ENCODE measurements at places on chromosomes 1 and 21. TPM values are rescaled to one million over a fixed set of nuclear protein-coding genes. Genes with fewer than 3 reads are reported as not detected.

DDI2 gene
- 7.9 TPM for total RNA-seq

SLC9C2 gene
- not detected for total RNA-seq

KRTAP19-3 gene
- not detected for total RNA-seq

HSD3B1 gene
- not detected for total RNA-seq

TNNT2 gene
- total RNA-seq = not detected

ZNHIT6 gene
- total RNA-seq = 16.6 TPM

G0S2 gene
- total RNA-seq = 0.89 TPM

IFI16 gene
- 36.4 TPM for total RNA-seq

EPHX1 gene
- total RNA-seq = 21.9 TPM

VANGL2 gene
- not detected for total RNA-seq

CCNL2 gene
- total RNA-seq = 150 TPM

PRELP gene
- under 0.01 TPM for total RNA-seq

IRF6 gene
- 1.6 TPM for total RNA-seq

GRCh38 chr1:213268221-213268620 is 217.2 kb downstream of the RPS6KC1 start:
- no peaks in the 10 kb centered on the region for H3K36me3 ChIP-seq
- H3K4me3 ChIP-seq = no peak overlapping the region
- H3K27ac ChIP-seq = no peak overlapping the region

DNA sequence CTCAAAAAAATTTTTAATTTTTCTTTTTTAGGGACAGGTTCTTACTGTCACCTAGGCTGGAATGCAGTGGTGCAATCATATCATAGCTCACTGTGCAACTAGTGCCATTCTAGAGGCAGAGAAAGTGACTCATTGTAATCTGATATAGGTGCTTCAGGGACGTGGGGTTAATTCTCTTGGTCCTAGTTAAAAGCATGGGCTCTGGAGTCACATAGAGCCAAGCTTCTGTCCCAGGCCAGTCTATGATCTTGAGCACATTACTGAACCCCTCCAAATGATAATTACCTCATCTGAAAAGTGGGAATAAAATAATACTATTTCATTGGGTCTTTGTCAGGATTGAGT is 1.1 kb upstream of the ADIPOR1 start:
- peak; percentile 71 for DNase-seq
- H3K36me3 ChIP-seq = no peaks in the 10 kb centered on the region
- H3K27me3 ChIP-seq = no peaks in the 10 kb centered on the region
- peaks cover 21% of the 10 kb centered on the region for H3K4me1 ChIP-seq
- no peak overlapping the region for H3K27ac ChIP-seq

DNA sequence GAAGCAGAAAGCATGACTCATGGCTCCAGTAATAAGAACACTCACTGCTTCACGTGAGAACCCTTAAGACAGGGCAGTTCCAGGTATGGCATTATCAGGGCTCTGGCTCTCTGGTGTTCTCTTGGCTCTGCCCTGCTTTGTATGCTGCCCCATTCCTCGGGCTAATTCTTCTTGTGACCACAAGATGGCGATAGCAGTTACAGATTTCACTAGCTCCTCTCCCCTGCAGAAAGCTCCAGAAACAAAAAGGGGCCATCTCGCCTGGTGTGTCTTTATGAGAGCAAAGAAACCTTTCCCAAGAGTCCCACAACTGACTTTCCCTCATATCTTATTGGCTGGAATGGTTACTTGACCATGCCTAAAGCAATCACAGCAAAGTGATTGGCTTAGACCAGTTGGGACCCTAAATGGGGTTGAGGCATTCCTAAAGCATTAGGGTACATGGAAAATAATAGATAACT is 60.1 kb downstream of the F3 start:
- H3K27me3 ChIP-seq = no peaks in the 10 kb centered on the region
- no peak overlapping the region for H3K4me3 ChIP-seq
- no peak overlapping the region for H3K27ac ChIP-seq
- DNase-seq = peak; percentile 77
- H3K4me1 ChIP-seq = no peaks in the 10 kb centered on the region

DNA sequence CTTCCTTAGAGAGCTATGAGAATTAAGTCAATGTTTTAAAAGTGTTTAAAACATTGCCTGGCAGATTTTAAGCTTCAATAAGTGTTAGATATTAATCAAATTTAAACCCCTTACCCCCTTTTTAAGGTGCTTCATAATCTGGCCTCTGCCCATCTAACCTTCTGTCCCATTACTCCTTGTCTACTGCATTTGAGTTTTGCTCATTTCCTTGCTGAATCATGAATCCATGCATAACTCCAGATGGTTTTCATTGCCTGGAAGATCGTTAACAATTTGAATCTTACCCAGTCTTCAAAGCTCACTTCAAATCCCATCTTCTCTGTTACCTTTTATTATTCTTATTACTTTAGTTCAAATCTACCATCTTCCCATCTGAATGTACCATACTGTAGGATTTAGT is 4.6 kb downstream of the HJV start:
- H3K4me1 ChIP-seq = peaks cover 19% of the 10 kb centered on the region
- H3K27me3 ChIP-seq = no peaks in the 10 kb centered on the region
- peak overlapping the region; percentile 0 for H3K27ac ChIP-seq
- DNase-seq = peak; percentile 65
- no peak overlapping the region for H3K4me3 ChIP-seq

DNA sequence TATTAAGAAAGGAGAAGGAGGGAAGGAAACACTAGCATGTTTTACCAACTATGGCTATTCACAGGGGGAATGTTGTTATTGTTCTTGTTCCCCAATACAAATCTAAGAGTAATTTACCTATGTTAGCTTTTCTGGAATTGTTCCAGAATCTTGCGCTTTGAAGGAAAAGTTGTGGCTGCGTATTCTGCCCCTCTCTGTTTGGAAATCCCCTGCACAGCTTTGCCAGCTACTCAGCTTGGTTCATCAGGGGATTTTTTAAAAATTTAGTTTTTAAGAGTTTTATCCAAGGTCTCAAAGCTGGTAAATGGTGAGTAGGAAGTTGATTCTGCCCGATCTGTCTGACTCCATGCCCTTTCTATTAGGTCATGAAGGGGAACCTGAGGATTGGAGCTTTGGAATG is 9.5 kb upstream of the IRF6 start:
- no peak for DNase-seq
- H3K4me3 ChIP-seq = no peak overlapping the region
- no peaks in the 10 kb centered on the region for H3K4me1 ChIP-seq
- no peaks in the 10 kb centered on the region for H3K27me3 ChIP-seq
- H3K36me3 ChIP-seq = no peaks in the 10 kb centered on the region
- no peak overlapping the region for H3K27ac ChIP-seq

DNA sequence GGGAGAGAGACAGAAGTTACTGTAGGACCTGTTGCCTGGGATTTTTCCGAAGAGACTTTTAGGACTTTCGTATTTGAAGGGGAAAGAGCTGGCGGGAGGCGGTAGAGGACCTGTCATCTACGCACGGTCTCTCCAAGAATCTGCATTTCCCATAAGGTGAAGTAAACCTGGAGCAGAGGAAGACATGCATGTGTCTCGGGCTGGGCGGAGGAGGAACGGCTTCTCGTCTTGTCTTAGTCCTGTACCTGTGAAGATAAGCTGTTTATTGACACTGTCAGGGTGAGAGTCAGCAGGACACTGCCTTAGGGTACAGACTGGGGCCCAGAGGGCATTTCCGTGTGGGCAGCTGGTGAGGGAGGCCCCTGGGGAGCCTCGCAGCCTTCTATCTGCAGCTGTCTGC is 123.4 kb upstream of the COL6A1 start:
- no peak for DNase-seq
- H3K4me1 ChIP-seq = no peaks in the 10 kb centered on the region
- no peaks in the 10 kb centered on the region for H3K27me3 ChIP-seq
- no peaks in the 10 kb centered on the region for H3K36me3 ChIP-seq

DNA sequence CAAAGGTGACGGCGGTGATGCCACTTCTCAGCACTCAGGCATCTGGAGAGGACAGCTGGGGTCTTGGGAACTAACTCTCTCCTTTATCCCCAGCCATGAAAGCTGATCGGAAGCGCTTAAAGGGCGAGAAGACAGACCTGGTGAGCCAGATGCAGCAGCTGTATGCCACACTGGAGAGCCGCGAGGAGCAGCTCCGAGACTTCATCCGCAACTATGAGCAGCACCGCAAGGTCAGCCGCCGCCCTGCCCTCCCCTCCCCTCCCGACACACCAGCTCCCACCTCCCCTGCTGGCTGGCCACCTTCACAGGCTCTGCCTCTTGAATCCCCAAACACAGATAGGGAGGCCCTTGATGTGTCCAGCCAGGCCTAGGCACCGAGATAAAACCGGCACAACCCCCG is 118.9 kb upstream of the TMEM51 start:
- H3K27me3 ChIP-seq = no peaks in the 10 kb centered on the region
- peaks cover 8% of the 10 kb centered on the region for H3K36me3 ChIP-seq
- H3K4me1 ChIP-seq = peaks cover 7% of the 10 kb centered on the region
- DNase-seq = no peak
- no peak overlapping the region for H3K27ac ChIP-seq
- no peak overlapping the region for H3K4me3 ChIP-seq

DNA sequence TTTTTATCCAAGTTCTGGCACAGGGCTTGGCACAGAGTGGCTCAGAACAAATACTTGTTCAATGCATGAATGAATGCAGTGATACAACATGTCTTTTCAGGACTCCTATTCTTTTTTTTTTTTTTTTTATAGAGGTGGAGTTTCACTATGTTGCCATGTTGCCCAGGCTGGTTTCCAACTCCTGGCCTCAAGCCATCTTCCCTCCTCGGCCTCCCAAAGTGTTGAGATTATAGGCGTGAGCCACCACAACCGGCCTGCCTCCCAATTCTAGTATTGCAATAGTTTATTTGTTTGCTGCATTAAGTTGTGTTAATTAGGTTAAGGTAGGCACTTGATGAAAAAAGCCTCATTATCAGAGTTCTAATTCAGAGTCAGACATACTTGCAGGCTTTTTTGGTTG is 17.9 kb downstream of the UBE4B start:
- peaks cover 13% of the 10 kb centered on the region for H3K4me1 ChIP-seq
- H3K4me3 ChIP-seq = no peak overlapping the region
- H3K36me3 ChIP-seq = no peaks in the 10 kb centered on the region

DNA sequence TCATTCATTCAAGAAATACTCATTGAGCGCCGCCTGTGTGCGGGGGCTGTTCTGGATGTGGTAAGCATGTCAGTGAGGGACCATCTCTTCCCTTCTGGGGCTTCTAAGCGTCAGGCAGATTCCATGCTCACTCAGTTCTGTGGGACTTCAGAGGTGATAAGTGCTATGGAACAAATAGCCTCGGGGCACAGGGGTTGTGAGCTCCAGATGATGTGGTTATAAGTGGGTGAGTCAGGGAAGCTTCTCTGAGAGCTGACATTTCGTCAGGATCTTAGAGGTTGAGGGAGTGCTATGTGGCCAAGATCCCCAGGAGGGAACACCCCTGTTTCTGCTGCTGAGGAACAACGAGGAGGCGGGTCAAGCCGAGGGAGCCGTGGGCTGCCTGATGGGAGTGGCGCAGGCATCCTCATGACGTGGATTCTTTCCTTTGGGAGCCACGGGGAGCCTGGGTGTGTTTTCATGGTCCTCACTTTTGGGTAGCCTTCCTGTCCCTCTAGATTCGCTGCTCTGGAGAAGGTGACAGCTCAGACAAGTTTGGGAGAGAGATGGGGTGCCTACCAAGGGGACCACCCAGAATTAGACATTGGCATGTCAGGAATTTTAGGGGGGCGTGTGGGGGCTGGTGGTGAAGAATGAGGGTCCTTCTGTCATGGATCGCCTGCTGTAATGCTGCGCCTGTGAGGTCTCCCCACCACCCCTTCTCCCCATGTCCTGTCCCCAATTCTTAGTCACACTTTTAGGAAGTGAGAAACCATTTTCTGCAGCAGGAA is 38.5 kb downstream of the HUNK start:
- H3K4me3 ChIP-seq = no peak overlapping the region
- peak; percentile 98 for DNase-seq
- H3K36me3 ChIP-seq = no peaks in the 10 kb centered on the region

DNA sequence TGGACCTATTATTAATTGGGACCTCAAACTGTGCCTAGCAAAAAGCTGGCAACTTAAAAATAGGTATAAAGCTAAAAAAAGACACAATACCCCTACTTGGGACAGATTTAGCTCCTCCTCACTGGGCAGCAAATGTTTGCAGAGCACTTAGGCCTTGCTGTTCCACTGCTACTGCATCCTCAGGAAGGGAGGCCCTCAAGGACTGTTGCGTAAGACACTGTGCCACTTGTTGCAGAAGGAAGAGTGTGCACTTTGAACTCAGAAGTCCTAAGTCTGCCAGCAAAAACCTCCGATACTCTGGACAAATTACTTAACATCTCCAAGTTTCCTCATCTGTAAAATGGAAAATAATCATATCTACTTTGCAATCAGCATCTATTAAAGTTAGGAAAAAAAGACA is 322.9 kb downstream of the BARHL2 start:
- H3K4me1 ChIP-seq = no peaks in the 10 kb centered on the region
- no peak for DNase-seq
- H3K36me3 ChIP-seq = no peaks in the 10 kb centered on the region
- no peak overlapping the region for H3K4me3 ChIP-seq
- no peak overlapping the region for H3K27ac ChIP-seq
- H3K27me3 ChIP-seq = no peaks in the 10 kb centered on the region

DNA sequence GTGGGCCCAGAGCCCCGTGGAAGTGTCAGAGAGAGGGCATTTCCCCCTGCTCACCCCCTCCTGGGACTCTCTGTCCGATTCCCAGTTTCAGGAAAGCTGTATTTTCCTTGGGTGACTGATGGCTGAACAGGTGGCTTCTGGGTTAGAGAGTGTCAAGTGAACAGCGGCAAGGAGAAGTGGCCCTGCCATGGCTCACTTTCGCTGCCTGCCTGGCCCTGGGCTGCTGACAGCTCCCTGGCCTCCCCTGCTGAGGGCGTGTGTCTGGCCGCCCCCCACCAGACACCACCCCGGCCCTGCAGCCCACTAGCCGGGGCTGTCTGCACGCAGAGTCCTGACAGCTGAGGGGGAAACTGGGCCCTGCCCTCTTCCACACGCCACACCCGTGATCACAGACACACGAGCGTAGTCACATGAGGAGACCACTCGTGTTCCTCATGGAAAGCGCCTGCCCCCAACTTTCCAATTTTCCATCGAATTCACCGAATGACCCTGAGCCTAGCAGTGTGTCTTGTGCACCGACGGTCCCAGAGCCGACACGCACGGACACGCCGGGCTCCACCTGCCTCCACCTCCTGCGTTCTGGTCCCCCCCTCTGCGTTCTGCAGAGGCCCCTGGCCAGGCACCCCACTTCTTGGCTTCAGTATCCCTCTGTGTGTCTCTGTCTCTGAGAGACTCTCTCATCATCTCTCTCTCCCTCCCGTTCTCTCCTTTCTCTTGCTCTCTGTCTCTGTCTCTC is 60.6 kb upstream of the CASZ1 start:
- H3K4me3 ChIP-seq = no peak overlapping the region
- H3K36me3 ChIP-seq = no peaks in the 10 kb centered on the region
- H3K4me1 ChIP-seq = no peaks in the 10 kb centered on the region
- DNase-seq = no peak
- H3K27ac ChIP-seq = no peak overlapping the region
- H3K27me3 ChIP-seq = peaks cover under 1% of the 10 kb centered on the region

DNA sequence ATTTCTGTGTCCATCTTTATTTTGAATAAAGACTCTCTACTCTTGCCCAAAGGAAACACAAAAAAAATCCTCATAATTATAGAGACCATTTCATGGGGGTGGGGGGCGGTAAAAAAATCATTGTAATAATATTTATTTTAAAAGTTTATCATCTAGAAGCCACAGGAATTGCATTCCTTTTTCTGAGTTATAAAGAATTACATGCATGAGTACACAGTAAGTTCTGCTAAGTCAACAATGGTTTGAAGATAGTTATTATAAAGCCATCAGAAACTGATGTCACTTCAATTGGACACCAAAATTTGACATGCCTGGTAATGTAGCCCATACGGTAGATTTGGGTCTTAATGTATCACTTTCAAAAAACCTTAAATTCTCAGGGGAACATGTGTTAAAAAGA is 478.1 kb upstream of the NR5A2 start:
- no peaks in the 10 kb centered on the region for H3K36me3 ChIP-seq
- no peak overlapping the region for H3K27ac ChIP-seq
- no peaks in the 10 kb centered on the region for H3K4me1 ChIP-seq

- H3K36me3 ChIP-seq = no peaks in the 10 kb centered on the region
- no peaks in the 10 kb centered on the region for H3K27me3 ChIP-seq
- peak; percentile 37 for DNase-seq
- H3K4me1 ChIP-seq = peaks cover 11% of the 10 kb centered on the region
Measured at GRCh38 chr1:192826791-192827546, 18.1 kb downstream of the RGS2 start.
